ENCODE measurements at places on chromosomes 13 and 19.

DNA sequence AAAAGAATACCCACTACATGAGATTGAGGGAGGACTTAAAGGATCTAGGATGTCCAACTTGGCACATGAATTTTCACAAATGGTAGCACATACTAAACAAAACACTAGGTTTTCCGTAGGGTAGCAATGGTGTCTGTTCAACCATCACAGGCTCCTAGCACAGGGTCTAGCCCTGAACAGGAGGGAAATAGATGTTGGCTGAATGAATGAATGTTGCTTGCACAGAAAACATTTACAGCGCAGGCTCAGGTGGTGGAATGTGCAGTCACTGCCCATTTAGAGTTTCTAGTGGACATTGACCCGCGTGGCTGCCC is 1.9 kb upstream of the MYCBP2 start:
- no peak for DNase-seq

GRCh38 chr13:72959643-72960042 is 99.2 kb upstream of the KLF5 start:
- no peak for DNase-seq

- no peak for DNase-seq
Measured at GRCh38 chr13:80274643-80275042, 66.3 kb downstream of the SPRY2 start.

GRCh38 chr19:12843328-12843727 is 5.0 kb downstream of the MAST1 start:
- no peak for DNase-seq

GRCh38 chr19:46022431-46023310 is at the start of gene PGLYRP1:
PGLYRP1 (minus strand) TSS chr19:46023053; CDS start chr19:46023021, 32 bp downstream.
- DNase-seq = no peak

- DNase-seq = no peak
Measured at GRCh38 chr19:35011091-35011689, 11.1 kb downstream of the GRAMD1A start.
